ENCODE measurements at places on chromosomes 6 and 20.

DNA sequence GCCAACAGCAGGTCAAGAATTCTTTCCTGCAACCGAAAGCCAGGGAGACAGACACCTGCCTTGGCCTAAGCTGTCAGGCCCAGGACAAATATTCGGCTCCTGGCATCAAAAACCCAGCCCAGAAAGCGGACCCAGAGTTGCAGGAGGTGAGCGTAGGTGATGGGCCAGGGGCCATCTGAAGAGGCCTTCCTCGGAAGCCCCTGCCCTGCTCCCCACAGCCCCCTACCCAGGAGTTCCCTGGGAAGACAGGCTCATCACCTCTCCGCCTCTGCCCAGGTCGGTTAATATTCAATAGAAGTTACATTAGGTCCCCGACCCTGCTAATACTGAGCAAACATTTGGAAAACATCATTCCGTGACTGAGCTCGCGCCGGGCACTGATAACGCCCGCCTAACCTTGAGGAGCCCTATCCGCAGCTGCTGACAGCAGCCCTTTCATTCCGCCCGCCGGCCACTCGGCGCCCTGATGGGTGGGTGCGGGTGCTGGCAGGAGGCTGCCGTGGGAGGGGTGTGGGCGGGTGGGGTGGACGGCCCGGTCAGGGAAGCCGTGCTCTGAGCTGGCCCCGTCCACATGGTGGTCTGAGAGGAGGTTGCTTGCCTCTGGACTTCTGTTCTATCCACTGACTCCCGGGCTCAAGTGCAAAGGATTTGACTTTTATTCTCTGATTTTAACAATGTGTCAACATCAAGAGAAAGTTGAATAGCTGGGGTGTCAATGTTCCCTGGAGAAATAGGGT lies 55.7 kb downstream of the HNF4A start:
- no peak for DNase-seq

GRCh38 chr6:148509800-148510581 lies 167.4 kb downstream of the SASH1 start:
- DNase-seq, result peak; percentile 97

- no peak for DNase-seq
Measured at GRCh38 chr20:24389686-24390085, 79.7 kb upstream of the SYNDIG1 start.

- no peak for DNase-seq
Measured at GRCh38 chr20:53884859-53885541, 185.4 kb downstream of the BCAS1 start.

DNA sequence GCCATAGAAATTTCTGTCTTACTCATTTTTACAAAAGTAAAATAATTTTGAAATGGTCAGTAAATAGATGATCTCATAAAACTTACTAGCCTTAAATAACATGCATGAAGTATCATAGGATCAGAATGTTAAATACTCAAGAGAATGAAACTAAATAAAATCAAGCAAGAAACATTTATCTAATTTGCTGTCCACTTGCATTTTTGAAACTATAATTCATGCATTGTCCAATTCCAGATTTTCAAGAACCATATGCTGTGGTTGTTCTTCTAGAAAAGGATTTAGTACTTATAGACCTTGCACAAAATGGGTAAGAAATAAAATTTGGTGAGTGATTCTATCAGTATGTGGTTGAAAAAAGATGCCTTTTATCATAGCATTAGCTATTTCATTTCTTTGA lies 107.0 kb downstream of the STXBP5 start:
- peak; percentile 6 for DNase-seq

- no peak for DNase-seq
Measured at GRCh38 chr6:77536701-77537100, 73.4 kb upstream of the HTR1B start.

- peak; percentile 70 for DNase-seq
Measured at GRCh38 chr6:161091972-161092701, 100.6 kb downstream of the MAP3K4 start.

All from GM04503 (cell line).